ENCODE measurements at places on chromosomes 2 and 18.

- no peak for DNase-seq
Observed at GRCh38 chr18:23690505-23691068, 1.3 kb downstream of the LAMA3 start.

- DNase-seq: no peak
Observed at GRCh38 chr2:128300151-128301020, 18.3 kb downstream of the HS6ST1 start.

- no peak for DNase-seq
Observed at GRCh38 chr2:106156305-106157296, 37.5 kb downstream of the UXS1 start.

DNA sequence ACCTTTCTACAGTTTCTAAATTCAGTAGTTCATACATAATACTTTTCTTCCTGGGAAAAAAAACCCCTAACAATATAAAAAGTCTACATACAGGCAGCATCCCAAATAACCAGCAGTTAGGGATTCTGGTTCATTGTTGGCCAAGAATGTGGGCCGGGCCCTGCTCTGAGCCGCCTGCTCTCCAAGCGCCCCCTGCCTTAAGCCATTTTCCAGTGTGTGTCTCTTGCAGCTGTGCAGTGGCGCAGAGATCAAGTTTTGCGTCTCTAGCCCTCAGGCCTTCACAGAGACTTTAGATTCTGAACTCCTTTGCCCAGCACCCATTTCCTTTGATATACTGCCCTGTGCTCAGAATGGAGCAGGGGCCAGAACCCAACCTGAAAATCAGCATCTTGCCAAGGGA is 32.9 kb downstream of the RMC1 start:
- DNase-seq: no peak

GRCh38 chr18:21916594-21916993 is 176.0 kb downstream of the MIB1 start:
- no peak for DNase-seq
